Activated CD4-positive, alpha-beta T cell treated with anti-CD3 and anti-CD28 coated beads for 24 hours (primary cell): ENCODE measurements at places on chromosomes 6 and 20.

GRCh38 chr6:77678048-77678447, 25.2 kb downstream of the MEI4 start:
- no peak for DNase-seq

GRCh38 chr6:77290798-77291197, 172.5 kb downstream of the HTR1B start:
- DNase-seq: no peak

DNA sequence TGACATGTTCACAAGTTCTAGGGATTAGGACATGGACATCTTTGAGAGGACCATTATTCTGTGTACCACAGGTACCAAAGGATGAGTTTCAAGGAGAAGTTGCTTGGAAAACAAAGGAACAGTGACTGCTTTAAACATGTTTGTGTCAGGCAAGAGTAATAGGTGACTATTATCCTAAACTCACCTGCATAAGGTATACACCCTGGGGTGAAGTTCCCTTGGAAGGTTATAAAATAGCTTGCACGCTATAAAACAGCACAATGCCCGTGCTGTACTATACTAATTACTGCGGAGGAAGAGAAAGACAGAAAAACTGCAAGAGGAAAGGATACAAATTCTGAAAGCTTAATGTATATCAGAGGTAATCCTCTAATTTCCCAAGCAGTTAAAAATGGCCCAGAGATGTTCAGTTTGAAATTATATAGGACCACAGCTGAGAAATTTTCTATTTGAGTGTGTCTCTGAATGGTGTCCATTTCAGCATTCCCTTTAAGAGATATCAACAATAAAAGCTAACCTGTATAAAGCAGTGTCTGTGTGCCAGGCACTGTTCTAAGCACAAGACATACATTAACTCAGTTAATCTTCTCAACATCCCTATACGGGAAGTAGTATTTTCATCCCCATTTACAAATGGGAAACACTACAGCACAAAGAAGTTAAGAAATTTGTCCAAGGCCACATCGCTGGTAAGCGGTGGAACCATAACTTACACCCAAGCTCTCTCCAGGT, 19.7 kb downstream of the TBC1D32 start:
- DNase-seq: no peak

DNA sequence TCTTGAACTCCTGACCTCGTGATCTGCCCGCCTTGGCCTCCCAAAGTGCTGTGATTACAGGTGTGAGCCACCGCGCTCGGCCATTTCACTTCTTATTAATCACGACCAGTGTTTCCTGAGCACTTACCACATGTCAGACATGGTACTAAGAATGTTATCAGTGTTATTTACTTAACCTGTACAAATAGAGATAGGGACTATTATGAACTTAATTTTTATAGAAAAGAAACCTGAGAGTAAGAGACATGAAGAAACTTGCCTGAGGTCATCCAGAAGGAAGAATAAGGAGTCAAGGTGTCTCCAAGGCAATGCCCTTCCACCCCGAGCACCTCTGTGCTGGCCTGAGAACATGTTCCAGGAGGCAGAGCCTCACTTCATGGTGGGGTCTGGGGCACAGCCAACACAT, 29.3 kb upstream of the EZR start:
- no peak for DNase-seq

GRCh38 chr6:138520463-138520862, 21.2 kb upstream of the NHSL1 start:
- DNase-seq: no peak

- no peak for DNase-seq
Measured at GRCh38 chr20:38776363-38776762, 28.1 kb downstream of the ACTR5 start.

GRCh38 chr6:36666826-36667591, 11.5 kb upstream of the CDKN1A start:
- DNase-seq: no peak

DNA sequence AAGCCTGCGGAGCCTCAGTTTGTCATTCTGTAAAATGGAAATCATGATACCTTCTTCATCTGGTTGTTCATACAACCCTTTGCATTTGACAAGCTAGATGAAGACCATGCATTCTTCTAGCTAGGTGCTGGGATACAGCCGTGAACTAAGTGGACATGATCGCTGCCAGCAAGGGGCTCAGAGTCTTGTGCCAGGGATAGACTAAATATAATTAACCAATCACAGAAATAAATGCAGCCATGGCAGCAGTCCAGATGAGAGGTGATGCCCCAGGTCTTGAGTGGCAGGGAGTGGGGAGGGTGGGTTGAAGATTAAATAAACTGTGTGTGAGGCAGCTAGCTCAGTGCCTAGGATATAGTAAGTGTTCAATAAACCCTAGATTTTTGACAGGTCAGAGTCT, 19.3 kb downstream of the JPH2 start:
- no peak for DNase-seq

DNA sequence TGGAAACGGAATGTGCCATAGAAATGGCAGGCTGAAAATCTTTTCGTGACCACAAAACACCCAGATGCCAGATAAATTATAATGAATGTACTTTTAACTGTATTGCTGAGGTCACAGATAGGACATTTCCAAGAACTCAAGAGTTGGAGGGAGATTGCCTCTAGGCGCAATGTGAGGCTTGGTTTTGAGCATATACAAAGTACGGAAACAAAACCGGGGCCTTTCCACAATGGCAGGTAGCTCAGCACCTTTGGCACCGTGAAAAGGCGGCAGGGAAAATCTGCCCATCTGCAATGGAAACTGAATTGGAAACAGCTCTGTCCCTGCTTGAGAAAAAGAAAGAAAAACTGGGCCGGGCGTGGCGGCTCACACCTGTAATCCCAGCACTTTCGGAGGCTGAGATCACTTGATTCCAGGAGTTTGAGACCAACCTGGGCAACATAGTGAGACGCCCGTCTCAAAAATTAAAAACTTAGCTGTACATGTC, 10.5 kb upstream of the C20orf144 start:
- no peak for DNase-seq

GRCh38 chr6:122753688-122754056, 25.8 kb upstream of the FABP7 start:
- no peak for DNase-seq

- DNase-seq: no peak
Measured at GRCh38 chr20:31670371-31671228, 32.9 kb downstream of the COX4I2 start.

GRCh38 chr6:69007781-69008180, 372.7 kb downstream of the ADGRB3 start:
- no peak for DNase-seq

DNA sequence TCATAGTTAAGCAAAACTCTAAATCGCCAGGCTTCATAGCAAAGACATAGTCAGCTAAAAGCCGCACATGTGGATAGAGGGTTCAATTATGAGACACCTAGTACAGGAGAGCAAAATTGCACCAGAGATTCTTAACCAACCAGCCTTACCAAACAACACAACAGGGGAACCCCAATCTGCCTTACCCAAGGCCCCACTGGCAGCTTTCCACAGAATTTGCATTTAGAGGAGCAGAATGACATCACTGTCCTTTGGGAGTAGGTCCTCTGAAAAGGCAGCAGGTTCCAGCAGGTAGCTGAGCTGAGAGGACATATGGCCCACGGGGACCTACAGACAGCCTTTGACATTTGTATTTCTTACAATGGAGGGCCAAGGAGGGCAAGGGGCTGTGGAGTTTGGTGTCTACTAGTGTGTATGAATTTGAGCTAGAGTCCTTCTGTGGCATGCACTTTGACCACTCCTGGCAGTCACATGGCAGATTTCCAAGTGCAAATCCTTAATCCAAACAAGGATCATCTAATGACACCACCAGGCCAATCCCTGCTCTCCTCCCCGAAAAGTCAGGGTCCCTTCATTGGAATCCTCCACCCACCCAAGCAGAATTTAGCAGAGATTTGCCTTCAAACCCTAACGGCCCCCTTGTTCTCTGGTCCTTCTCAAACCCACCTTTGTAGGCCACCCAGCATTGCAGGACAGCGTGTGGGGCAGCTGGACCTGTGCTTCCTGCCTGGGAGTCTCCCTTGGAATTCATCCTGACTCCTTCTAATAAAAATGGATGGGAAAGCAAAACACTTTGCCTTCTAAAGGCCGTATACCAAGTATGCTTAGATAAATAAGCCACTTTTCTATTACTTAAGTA, 171.2 kb upstream of the SUPT3H start:
- DNase-seq: no peak

GRCh38 chr6:71510057-71510713, 221.6 kb downstream of the OGFRL1 start:
- no peak for DNase-seq

DNA sequence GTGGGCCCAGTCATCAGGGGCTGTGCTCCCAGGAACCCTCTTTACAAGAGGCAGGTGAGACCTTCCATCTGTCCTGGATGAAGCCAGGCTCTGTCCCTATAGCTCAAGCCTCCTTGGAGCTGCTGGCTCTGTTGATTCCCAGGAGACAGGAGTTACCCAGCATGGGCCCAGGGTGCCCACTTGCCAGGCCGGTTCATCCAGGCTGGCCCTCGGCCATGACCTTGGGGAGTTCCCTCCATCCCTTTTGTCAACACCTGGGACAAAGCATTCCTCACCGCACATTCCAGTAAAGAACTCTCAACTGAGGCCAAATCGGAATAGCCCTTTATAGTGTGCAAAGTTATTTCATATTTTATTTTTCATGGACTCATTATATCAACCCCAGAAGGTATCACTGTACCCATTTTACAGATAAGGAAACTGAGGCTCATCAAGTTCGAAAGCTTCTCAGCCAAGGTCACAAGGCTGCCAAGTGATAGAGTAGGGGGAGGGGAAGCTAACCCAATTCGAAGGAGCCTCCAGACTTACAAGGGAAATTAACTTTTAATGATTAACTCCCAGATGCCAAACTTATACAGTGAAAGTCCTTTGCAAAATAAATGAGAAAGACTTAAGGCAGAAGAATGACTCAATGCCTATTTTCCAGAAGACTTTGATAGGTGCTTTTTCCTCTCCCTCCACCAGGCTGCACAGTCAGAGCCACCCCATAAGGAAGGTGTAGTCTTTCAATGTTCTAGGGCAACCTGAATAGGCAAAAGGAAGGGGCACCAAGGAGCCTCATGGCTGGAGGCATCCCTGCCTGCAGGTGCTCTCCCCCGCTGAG, 18.5 kb downstream of the SDC4 start:
- no peak for DNase-seq

- DNase-seq: no peak
Measured at GRCh38 chr6:127182501-127182900, 64.0 kb downstream of the RSPO3 start.

DNA sequence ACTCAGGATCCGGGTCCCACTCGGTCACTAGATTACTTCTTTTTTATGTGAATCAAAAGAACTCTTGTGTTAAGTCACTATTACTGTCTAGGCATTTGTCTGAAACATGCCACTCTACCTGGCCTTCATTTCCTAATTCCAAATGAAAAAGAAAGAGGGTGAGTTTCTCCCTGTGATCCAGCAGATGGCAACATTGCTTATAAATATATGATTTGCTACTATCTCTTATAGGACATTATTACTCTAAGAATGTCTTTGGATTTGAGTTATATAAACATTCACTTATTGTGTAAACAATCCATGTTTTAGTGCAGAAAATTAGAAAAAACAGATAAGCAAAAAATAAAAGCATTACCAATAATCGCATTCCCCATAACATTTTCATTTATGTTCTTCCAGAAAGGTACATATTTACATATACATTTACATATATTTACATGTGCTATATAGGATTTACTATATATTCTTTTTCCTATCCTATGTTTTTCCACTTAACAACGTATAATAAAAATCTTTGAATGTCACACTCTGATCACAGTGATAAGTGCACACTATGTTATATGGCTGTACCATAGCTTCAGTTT, 66.9 kb downstream of the FAXC start:
- no peak for DNase-seq

GRCh38 chr20:54156522-54156921, 17.3 kb downstream of the CYP24A1 start:
- no peak for DNase-seq

- DNase-seq: no peak
Measured at GRCh38 chr6:101391772-101392585, 1.5 kb upstream of the GRIK2 start.

DNA sequence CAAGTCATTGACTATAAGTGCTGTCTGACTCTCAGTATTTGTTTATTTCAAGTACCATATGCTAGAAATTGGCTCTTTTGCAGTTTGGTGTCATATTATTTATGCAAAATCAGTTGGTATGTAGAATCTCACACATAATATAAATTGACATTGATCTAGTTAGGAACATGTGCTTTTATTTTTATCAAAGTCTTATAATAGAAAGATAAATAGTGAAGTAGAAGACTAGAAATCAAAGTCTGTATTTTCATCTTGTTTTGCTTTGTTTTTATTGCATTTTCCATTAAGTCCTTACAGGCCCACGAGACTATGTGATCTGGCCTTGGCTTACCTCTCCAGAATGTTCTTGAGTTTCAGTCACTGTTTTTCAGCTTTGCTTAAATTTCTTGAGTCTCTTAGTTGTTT, 300.3 kb downstream of the LAMA2 start:
- no peak for DNase-seq

GRCh38 chr20:4449957-4450715, 271.6 kb upstream of the PRND start:
- DNase-seq: no peak

- DNase-seq: peak; percentile 22
Measured at GRCh38 chr6:151763938-151764680, 43.4 kb upstream of the ESR1 start.

GRCh38 chr6:21582651-21583050, 10.9 kb upstream of the SOX4 start:
- DNase-seq: no peak

DNA sequence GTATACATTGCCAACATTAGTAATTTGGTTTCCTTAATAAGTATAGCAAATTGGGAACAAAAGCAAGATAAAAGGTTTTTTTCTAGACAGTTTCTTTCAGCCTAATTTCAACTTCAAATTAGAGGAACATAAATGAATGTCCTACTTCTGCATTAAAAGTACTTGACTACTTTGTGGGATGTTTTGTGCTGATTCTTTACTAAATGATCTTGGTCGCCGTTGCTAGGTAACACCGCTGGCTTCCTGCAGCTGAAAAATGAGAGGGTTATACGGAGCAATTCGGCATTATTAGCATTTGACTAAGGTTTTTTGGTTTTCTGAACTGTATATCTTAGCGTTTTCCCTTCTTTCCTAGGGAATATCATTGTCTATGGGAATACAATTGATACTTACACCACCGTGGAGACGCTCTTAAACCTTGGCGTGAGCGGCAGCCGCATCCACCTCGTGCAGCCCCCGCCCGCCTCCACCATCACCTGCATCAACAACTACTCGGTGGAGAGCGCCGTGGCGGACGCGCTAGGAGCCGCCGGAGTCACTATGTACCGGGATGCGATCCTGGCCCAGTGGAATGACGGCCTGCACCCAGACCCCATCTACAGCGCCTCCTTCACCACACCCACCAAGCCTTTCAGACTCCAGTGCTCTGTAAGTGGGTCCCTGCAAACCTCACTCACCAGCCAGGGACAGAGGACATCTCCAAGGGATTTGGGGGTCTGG, 90.9 kb upstream of the INSM1 start:
- no peak for DNase-seq

- DNase-seq: no peak
Measured at GRCh38 chr6:104418125-104418524, 441.6 kb downstream of the HACE1 start.

DNA sequence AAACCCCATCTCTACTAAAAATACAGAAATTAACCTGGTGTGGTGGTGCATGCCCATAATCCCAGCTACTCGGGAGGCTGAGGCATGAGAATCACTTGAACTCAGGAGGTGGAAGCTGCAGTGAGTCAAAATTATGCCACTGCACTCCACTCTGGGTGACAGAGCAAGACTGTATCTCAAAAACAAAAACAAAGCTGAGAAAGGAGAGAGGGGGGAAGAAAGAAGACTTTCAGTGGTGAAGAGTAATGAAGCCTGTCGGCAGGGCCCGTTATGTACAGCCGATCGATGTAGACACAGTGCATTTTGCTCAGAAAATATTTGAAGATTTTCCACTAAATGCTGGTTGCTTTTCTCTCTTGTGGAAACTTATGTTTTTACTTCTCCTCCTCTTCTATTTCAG, 13.8 kb downstream of the VAPB start:
- DNase-seq: no peak
